Ascending aorta (tissue), 2 donors: ENCODE measurements at places on chromosomes 7 and 10. TPM values are rescaled to one million over a fixed set of nuclear protein-coding genes. Genes with fewer than 3 reads are reported as not detected.
A peak's percentile ranks its signal among the peaks of the same experiment; 100 is the strongest.

GRCh38 chr7:127650847-127651555 lies 993 bp upstream of the SND1 start:
- no peak for DNase-seq

GRCh38 chr7:159084069-159084801 lies 60.4 kb downstream of the VIPR2 start:
- peak; percentile 60 for DNase-seq

GRCh38 chr10:77562742-77563141 lies 74.9 kb downstream of the KCNMA1 start:
- DNase-seq = no peak

DNA sequence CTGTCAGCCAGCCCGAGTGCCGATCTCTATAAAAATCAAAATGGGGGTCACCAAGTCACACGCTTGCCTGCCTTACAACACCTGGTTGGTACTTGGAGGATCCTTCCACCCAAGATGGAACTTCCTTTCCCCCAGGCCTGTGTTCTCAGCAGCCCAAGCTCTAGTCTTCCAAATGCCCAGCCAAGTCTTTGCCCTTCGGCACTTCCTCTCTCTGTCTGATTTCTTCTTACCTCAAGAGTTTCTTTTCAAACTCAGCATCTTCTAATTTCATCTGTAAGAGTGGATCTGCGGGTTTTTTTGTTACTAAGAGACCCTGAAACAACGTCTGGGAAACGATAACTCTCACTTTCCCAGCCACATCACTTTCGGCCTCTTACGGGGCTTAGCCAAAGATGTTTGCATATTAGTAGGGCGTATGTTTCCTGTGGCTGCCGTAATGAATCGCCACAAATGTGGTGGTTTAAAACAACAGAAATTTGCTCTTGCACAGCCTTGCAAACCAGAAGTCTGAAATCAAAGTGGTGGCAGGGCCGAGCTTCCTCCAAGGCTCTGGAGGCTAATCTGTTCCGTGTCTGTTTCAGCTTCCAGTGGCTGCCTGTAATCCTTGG lies 219.9 kb downstream of the TCF7L2 start:
- DNase-seq = no peak

The GCK gene
- 2.7 TPM for total RNA-seq

GRCh38 chr10:43888586-43888985 lies 239.9 kb upstream of the ZNF32 start:
- no peak for DNase-seq

DNA sequence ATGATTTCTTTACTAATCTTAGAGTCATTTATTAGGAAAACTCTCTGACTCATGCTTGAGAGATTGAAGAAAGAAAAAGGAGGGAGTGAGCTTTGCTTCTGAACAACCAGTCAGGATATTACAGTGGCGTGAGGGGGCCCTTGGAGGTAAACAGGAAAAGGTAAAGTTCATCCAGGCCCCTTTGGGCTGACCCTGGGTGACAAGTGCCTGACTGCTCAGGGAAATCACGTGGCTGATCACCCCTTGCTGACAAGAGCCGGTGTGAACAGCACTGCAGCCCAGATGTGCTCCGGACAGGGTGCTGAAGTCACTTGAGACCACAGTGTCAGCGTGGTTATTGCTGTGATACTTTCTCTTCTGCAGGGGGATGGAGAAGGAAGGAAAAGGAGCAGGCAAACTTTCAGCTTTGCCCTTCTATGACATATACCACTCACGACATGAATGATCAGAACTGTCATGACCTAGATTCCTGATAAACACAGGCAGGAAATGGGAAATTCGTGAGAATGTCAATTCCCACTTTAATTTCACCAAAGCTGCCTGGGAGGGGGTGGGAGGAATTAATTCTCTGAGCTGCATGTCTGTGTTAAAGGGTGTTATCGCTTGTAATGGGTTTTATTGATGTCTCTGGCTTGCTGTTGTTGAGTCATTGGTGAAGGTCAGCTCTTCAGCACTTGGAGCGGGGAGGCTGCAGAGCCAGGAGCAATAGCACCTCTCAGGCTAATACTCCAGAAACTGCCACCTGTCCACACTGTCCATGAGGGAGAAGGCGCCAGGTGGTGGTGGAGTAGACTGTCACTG lies 139.8 kb upstream of the AOAH start:
- DNase-seq = no peak

GRCh38 chr10:119348516-119349240 lies 141.3 kb downstream of the GRK5 start:
- DNase-seq = no peak

DNA sequence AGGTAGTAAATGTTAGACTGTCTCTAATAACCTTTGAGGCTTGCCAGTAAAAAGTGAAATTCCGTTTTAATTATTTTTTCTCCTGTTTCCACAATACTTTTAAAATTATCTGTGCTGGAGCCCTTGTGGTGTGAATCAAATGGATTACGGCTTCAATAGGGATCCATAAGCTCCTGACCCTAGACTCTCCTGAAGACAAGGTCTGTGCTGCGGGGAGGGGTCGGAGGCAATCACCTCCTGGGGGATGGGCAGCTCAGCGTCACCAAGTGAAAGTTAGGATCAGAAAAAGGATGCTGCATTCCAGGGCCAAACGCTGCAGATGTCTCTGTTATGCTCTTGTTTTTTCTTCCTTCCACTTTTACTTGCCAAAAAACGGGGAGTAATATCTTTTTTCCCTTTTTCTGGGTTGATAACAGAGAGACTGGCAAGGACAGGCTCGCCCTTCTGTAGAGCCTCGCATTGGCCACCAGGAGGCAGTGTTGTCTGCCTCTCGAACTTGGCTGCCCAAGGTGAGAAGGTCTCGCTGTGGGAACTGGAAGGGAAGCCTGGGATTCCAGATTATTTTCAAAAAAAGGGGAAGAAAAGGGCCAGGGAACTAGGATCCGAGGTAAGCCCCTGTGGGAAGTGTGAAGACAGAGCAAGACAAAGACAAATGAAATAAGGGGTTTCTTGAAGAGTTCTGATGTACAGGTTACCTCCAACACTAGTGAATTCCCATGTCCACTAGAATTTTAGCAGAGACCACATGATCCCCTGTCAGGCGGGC lies 621.9 kb downstream of the ACTR3B start:
- no peak for DNase-seq

GRCh38 chr7:113198226-113198625 lies 79.9 kb upstream of the SMIM30 start:
- DNase-seq = no peak

- no peak for DNase-seq
Measured at GRCh38 chr7:127789031-127789430, 137.0 kb downstream of the SND1 start.

The VPS37D gene
- total RNA-seq = 1.3 TPM

GRCh38 chr7:81608748-81609382 lies 161.0 kb downstream of the HGF start:
- no peak for DNase-seq

The TUBAL3 gene
- total RNA-seq = not detected

DNA sequence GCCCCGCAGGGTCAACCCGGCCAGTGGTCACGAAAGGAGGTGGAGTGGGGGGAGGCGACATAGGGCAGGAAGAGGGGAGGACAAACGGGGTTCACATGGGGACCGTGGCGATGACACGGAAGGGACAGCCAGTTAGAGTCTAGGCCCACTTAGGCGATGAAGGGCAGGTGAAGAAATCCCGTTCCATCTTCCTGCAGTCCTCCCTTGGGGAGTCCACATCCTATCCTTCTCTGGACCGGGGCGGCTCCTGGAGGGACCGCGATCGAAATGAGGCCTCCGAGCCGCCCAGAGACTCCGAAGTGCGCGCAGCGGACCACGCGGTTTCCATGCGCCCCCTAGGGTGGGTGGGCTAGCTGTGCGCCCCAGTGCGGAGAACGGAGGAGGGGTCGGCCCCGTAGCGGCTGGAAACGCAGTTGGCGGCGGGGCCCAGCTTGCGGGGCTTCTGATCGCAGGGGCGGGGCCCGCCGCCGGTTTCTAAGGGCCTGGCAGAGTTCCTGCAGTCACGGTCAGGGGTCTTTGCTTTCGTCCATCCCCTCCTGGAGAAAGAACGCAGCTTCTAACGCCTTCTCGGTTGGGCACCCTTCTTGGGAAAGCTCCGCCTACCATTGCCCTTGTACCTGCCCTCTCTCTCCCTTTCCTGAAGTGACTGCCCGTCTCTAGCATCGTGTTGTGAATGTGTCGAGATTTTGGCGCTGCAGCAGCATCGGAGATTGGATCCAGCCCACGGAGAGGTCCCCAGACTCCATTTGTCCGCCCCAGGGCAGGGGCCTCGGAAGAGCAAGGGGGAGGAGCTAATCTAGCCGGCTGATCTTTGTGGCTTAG lies 17.9 kb upstream of the TMEM225B start:
- DNase-seq = no peak

DNA sequence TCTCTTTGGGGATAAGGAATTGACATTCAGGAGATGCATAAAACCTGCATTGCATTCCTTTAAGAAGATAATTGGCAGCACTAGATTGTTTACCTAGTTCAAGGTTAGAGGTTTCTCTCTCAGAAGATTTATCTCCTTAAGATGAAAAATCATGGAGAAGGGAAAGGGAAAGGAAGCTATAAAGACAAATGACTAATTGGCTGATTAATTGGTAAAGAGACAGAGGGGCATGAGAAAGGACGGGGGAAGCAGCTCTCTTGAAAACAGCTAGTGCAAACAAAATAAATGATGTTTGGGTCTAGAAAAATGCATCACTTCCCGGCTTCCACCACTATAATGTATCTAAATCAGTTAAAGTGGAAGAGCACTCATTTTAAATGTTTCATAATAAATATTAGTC lies 941.2 kb downstream of the XPNPEP1 start:
- DNase-seq = no peak

The TMEM106B gene
- 21.3 TPM for total RNA-seq

DNA sequence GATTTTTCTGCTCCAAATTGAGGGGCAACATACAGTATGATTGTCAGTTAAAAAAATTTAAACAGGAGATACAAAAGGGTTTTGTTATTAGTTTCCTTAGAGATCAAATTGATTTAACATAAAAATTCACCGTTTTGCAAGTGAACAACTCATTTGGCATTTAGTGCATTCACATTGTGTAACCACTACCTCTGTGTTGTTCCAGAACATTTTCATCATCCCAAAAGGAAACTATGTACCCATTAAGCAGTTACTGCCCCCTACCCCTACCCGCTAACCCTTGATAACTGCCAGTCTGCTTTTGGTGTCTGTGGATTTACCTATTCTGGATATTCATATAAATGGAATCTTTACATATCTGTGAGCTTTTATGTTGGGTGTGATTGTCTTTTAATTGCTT lies 3.1 kb downstream of the ZRANB1 start:
- DNase-seq = no peak

- no peak for DNase-seq
Measured at GRCh38 chr10:14910953-14911352, 32.3 kb downstream of the SUV39H2 start.

- no peak for DNase-seq
Measured at GRCh38 chr10:79494871-79495705, 17.2 kb upstream of the EIF5AL1 start.

DNA sequence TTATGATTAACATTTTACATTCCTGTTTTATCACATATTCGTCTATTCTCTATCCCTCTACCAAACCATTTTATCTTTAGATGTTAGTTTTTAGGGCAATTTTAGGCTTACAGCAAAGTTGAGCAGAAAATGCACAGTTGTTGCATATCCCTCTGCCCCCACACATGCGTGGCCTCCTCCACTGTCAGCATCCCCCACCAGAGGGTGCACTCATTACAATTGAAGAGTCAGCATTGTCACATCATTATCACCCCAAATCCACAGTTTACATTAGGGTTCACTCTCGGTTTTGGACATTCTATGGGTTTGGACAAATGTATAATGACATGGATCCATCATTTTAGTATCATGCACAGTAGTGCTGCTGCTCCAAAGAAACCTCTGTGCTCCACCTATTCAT lies 86.4 kb downstream of the WDR37 start:
- no peak for DNase-seq

- no peak for DNase-seq
Measured at GRCh38 chr10:112886463-112886862, 63.6 kb upstream of the TCF7L2 start.

The KLF14 gene
- total RNA-seq = not detected

DNA sequence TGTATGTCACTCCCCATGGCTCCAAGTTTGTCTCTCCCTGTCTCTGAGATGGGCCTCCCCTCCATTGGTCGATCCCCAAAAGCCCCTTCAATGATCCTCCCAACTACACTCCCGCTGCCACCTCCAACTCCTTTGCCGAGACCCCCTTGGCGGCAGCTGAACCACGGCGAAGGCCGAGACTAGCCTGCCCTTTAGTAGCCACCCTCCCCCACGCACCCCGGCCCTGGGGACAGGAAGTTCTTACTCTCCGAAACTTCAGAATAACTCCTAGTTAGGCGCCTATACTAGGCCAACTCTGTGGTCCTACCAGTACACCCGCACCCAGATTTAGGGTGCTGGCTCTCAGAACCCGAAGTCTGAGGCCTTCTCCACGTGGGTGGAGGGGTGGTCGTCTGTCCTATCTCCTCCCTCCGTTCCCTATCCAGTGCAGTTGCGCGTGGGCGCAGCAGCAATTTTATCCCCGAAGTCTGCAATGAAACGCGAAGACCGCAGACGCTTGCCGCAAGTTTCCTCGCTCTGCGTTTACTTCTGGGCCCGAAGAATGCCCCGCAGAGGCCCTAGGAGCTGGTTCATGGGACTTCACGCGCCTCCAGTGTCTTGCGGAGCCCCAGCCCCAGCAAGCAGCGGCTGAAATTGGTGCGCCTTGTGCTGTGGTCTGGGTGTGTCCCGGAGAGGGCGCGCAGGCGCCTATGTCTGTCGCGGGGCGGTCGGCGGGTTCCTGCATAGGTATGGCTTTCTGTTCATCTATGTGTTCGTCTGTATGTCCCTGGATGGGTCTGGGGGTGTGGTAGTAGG lies 82.6 kb upstream of the SLF2 start:
- no peak for DNase-seq

The RBP3 gene
- not detected for total RNA-seq
